ENCODE measurements at places on chromosomes 4 and X.

DNA sequence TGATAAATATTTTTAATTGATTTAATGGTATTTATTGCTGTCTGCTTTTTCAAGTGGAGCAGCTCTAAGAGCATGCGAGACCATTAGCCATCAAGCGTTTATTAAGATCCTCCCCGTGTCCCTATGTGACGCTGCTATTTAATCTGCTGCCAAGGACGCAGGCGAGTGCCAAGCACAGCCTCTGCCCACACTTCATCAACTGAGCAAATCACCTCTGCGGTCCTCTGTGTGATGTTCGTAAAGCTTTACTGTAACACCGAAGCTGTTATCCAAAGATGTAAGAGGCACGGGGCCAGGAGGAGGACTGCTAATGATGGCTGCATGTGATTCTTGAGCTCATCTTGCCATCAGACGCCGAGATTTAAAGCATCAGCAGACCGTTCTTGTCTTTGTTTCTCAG is 79.5 kb downstream of the STOX2 start:
- no peak for DNase-seq

DNA sequence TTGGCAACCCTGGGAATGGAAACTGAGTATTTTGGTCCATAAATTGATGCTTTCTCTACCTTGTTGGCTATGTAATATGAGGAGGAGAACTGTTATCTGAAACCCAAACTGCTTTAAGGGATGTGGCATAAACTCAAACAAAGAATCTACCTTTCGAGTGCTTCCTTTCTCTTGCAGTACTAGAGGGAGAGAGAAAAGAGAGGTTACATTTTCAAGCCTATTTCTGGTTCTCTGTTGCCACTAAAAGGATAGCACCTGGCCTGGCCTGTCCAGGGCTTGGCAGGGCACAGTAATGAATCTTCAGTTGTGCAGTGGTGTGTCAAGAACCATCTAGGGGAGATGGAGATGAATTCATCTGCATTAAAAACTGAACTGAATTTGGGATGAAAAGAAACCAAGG is 308.6 kb downstream of the PTTG2 start:
- no peak for DNase-seq

DNA sequence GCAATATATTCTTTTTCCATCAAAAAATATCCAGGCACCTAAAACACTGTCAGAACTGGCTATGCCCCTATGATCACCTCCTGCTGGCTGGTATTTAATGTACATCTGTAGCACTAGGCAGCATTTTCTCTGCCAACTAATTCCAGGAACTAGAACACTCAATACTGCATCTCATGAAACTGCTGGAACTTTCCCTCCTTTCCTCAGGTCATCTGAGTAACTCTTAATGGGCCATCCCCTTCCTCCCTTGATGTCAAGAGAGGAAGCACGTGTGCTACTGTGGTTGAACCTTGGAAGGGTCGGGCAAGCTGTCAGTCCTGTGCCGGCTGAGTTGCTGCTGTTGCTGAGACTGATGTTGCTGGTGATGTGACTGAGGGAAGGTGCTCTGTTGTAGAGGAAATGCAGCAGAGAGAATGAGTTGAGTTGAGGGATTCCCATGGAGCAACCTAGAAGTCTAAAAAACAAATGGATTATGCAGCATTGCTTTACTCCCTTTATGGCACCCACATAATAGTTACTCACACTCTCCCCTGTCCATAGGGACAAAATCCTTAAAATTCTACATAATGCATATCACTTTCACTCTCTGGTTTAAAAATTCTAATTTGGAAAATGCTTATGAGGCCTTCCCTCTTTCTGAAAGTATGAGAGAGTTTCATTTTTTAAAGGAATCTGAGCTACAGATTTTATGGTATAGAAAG is 39.5 kb downstream of the TMEM165 start:
- no peak for DNase-seq

- no peak for DNase-seq
Observed at GRCh38 chrX:31223817-31224216, 152.0 kb upstream of the FTHL17 start.

DNA sequence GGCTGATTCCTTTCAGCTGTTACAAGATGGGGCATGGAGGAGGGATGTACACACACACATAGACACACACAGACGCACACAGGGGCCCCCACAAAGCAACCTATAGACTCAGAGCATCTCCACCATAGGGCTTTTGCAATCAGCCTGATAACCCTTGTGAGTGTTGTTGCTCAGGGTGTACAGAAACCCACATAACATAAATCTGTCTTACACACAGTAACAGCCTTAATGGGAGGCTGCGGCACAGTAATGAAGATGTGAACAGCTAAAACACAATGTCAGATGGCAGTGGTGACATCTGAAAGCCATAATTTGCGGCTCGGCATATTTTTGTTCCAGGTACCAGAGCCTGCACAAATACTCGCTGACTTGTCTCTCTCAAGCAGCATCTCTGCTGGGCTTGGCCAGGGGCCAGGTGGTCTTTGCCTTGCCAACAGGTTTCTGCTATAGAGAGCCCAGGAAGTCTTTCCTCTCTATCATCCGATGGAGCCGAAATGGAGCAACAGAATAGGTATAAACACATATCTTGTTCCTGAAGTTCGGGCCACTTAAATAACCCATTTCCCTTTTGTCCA is 357.2 kb upstream of the GATB start:
- DNase-seq: no peak

GRCh38 chrX:23861215-23861896 is 46.4 kb downstream of the APOO start:
- DNase-seq: no peak

DNA sequence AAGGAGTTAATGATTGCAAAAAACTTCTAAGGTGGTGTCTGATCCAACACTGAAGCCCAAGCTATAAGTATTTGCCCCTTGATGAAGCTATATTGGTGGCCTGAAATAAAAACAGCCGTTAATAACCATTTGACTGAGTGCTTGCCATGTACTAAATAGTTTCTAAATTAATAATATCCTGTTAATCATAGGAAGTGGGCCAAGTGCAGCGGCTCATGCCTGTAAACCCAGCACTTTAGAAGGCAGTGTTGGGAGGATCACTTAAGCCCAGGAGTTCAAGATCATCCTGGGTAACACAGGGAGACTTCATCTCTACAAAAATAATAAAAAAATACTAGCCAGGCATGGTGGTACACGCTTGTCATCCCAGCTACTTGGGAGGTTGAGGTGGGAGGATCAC is 8.3 kb downstream of the NDP start:
- no peak for DNase-seq

All from stimulated activated naive CD4-positive, alpha-beta T cell (primary cell).